Activated CD4-positive, CD25-positive, alpha-beta regulatory T cell (primary cell): ENCODE measurements at places on chromosomes 2 and 18.

GRCh38 chr2:208711598-208711997, 305.0 kb downstream of the PTH2R start:
- no peak for DNase-seq

DNA sequence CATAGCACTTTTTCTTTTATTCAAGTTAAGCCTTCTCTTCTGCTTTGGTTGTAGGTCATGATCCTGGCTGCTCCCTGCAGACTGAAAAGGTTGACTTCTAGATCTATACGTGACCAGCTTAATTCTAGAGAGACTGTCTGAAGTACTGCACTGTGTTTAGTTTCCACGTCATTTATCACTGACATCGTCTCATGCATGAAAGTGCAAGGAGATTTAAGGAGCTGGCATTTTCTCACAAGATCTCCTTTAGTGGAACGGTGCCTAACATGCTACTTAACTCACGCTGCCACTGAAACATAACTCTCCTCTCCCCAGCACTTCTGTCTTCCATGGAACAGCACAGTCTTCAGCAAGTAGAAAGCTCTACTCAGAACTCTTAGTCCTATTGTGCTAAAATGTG, 583.0 kb upstream of the KLHL29 start:
- no peak for DNase-seq

DNA sequence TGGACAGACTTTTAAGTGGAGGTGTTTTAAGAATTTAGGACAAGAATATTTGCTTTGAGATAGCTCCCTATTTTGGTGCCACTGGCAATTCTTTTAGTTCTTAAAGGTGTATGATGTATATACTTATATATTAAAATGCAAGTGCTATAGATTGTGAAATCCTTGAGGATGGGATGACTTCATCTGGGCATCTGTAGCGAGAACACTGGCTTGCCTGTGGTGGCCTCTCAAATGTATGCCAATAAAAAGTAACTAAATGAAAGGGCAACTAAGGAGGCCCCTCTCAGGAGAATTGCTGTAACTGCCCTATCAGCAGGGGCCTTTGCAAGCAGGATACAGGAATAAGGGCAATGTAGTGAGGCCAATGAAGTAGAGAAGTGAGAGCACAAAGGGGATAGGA, 2.6 kb upstream of the THUMPD2 start:
- DNase-seq, result no peak

- DNase-seq, result no peak
Measured at GRCh38 chr2:72974436-72974754, 57.1 kb downstream of the EMX1 start.

DNA sequence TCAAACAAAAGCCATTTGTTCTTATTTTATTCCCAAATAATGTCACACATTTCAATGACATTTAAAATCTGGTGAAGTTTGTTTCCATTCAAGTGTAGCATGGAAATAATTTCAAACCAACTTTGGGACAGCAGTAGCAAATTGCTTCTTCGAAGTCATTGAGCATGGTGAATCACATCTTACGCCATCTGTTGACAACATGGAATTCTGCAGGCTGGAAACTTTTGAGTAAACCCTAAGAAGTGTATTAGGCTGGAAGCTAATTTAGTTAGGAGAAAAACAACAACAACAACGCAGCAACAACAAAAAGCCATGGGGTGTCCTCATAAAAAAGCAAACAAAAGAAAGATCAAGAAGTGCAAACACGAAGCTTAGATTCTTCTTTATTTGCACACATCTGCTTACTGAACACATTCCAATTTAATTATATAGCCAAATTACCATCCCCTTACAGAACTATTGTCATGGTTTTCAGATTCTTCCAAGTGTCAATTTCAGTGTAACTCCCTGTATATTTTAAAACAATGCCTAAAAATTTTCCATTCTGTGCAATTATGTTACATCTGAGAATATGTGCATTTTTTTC, 659.0 kb upstream of the CDH7 start:
- DNase-seq, result no peak

DNA sequence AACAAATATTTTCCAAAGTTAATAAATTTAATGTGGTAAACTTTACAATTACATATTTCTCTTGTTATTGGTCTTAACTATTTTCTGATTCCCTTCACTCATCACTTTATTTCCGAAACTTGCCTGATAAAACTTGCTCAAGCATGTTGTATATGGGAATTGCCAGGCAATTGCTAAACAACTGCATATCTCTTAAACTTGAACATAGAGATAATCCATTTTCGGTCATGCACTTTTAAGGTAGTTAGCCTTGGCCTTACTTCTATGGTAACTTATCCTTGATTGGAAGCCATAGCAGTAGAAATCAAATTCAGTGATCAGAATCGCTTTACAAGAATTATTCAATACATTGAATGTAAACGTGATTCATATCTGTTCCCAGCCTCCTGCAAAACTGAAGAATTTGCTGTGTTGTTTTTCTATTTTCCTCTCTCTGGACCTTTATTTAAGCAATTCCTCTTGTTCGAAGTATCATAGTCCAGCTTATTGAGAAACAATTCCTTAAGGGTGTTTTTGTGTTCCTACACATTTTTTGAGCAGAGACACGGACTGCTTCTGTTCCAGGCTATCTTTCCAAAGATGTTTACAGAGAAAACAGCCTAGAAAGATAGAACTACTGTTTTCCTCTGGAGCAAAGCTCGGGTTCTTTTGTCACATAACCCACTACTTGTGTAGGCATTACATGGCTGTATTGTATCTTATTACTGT, 674.3 kb downstream of the IRS1 start:
- no peak for DNase-seq

- DNase-seq, result no peak
Measured at GRCh38 chr2:240931319-240931949, 25.3 kb downstream of the CROCC2 start.

- DNase-seq, result no peak
Measured at GRCh38 chr2:234422981-234423431, 73.9 kb downstream of the ARL4C start.

DNA sequence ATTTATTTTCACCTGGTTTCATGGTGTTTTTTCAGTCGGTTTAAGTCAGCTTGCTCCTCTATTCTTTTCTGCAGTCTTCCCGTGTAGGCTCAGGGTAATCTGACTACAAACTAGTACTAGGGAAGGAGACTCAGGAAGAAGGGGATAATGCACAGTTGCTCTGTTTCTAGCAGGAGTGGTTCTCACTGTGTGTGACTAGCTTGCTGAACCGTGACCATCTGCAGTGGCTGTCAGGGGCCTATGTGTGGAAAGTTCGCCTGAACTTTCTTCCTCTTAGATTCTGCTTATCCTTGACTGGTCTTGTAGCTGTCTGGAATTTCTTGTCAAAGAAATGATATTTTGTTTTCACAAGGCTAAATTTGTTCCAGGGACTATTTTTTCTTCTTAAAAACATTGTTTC, 46.3 kb upstream of the AQP4 start:
- no peak for DNase-seq

- no peak for DNase-seq
Measured at GRCh38 chr18:41642756-41643155, 312.3 kb upstream of the PIK3C3 start.

- DNase-seq, result no peak
Measured at GRCh38 chr18:39635966-39636365, 2070.4 kb upstream of the CELF4 start.

- no peak for DNase-seq
Measured at GRCh38 chr2:32825291-32825712, 121.5 kb upstream of the LTBP1 start.

GRCh38 chr2:159516241-159516758, 100.0 kb downstream of the BAZ2B start:
- no peak for DNase-seq

DNA sequence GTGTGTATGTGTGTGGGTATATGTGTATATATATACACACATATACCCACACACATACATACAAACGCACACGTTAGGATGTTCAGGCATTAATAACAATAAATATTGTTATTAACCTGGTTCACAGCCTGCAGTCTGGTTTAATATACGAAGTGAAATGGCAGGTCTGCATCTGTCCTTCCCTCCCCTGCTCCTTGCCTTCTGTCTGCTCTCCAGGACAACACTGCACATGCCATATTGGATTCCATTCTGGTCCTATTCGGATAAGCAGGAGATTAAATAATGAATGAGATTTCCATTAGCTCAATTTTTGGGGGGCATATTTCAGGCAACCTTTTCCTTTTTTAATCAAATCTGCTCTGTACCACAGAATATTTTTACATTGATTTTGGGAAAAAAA, 158.0 kb downstream of the CELF4 start:
- no peak for DNase-seq

DNA sequence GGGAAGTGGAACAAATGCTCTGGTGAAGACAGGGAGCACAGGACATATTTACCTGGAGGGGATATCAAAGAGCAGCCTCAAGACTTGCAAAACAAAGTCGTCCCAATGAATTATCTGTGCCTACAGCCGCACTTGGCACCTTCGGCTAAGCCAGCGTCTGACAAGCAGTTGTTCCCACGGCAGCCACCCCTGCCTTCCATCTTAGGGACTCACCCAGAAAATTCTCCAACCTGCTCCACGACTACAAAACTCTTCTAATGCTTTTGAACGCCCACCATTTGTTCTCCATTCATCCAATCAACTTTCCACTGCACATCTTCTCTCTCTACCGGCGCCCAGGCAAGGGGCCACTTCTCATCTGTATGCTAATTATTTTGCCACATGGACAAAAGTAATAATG, 7.0 kb downstream of the MYT1L start:
- no peak for DNase-seq

DNA sequence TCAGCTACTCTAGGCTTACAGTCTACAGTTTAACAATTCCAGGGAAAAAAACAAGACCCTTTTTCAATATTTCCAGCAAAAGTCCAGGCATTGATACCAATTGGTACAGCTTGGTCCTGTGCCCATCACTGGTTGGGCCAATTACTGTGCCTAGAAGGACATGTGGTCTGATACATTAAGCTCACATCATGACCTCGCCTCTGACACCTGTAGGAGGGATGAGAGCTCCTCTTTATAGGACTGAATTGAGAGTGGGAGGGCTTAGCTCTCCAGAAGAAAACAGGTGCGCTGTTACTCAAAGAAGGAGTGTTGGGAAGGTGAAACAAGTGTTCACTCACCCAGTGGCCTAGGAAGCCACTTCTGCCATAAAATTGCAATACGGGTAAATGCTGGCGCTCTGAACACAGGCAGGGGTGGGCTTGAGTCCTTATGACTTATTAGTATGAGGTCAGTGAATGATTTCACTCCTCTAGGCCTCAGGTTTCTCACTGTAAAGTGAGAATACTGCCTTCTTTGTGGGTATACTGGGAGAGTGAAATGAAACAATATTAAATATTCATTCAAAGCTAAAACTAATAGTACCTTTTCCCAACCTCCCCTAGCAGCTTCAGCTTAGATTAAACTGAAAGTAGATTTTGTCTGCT, 49.7 kb downstream of the RABL2A start:
- no peak for DNase-seq

- no peak for DNase-seq
Measured at GRCh38 chr2:65527451-65528240, 95.2 kb upstream of the SPRED2 start.

GRCh38 chr18:79606621-79607331, 72.8 kb upstream of the CTDP1 start:
- no peak for DNase-seq

GRCh38 chr2:12081481-12082210, 335.2 kb downstream of the LPIN1 start:
- no peak for DNase-seq

DNA sequence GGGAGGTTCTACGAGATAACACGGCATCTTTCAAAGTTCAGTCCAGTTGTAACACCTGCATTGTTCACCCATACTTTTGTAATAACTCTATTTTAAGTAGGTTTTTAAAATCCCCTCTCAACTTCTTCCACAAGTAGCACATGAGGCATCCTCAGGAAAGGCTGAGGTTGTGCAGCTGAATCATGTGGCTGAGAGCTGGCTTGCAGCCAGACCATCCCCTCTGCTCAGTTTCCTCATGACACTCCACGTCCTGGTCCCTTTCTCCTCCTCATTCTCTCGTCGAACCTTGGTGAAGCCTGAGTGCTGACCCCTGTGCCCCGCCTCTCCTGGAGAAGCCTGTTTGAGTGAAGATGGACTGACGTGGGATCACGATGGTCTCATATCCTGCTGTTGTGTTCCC, 42.5 kb downstream of the POU3F3 start:
- no peak for DNase-seq

DNA sequence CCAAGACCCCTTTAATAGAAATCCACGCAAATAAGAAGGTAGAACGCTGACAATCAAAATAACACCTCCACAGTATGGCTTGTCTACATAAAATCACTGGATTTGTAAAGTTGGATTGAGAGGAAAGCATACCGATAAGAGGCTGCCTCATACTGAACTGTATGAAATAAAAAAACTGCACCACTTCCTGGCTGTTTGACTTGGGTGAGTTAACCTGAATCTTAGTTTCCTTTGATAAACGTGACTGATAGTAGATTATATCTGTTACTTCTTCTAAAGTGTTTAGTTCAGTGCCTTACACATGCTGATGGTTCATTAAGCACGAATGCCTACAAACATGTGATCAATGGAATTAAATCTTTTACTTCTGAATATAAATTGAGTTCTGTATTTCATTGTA, 140.4 kb upstream of the RNF152 start:
- no peak for DNase-seq

DNA sequence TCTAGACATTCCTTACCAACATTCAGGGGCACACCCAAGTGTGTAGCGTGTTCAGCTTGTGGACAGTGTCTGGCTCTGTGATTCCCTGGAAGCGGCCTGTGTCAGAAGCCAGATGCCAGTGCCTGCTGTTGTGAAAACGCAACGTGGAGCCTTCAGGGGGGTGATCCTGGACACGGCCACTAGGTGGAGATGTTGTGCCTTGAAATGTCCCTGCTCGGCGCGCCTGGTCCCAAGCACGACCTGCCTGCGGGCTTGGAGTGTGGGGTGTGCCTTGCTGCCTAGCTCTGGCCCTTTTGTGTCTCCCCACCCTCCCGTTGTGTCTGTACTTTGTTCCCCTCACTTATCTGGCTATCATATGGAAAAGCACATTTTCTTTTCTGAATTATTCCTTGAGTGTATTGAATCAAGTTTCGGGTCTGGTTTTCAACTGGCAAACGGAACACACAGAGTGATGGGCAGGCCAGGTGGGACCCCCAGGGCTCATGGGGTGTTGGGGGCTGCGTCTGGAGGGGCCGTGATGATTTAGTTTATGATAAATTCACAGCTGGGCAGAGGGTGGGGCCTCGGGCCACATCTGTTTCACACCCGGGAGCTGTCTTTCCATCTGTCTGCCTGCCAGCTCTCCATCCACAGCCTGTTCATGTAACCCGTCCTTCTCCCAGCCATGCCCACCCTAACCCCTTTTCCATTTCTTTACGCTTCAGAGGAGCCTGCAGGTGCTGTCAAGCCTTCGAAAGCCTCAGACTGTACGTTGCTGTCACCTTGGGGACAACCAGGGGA, 95.5 kb downstream of the DYSF start:
- peak; percentile 24 for DNase-seq

GRCh38 chr2:77831898-77832297, 309.7 kb upstream of the LRRTM4 start:
- DNase-seq, result no peak

- DNase-seq, result no peak
Measured at GRCh38 chr18:65748321-65748720, 2.5 kb upstream of the CDH7 start.

DNA sequence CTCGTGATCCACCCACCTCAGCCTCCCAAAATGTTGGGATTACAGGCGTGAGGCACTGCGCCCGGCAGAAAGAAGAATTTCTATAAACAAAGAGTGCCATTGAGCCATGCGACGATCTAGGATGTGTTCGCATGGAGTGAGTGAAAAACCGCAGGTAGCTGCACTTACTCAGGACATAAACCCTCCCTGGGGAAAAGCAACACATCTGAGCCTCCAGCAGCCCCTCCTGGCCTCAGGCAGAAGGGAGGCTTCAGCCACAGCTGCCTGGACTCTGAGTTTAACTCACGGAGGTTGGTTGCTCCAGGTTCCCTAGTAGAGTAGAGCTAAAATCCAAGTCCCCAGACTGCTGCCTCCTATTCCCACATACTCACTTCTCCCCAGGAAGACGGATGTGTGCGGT, 11.3 kb upstream of the STK25 start:
- DNase-seq, result no peak
